Activated CD8-positive, alpha-beta T cell treated with anti-CD3 and anti-CD28 coated beads for 36 hours (primary cell): ENCODE measurements at places on chromosomes 16 and 17. TPM values are rescaled to one million over a fixed set of nuclear protein-coding genes. Genes with fewer than 3 reads are reported as not detected.

- no peak overlapping the region for H3K4me3 ChIP-seq
- no peak for DNase-seq
- H3K27ac ChIP-seq: no peak overlapping the region
- H3K4me1 ChIP-seq: no peaks in the 10 kb centered on the region
- no peaks in the 10 kb centered on the region for H3K36me3 ChIP-seq
These were observed 102.0 kb downstream of the GP2 start for GRCh38 chr16:20225228-20225733.

DNA sequence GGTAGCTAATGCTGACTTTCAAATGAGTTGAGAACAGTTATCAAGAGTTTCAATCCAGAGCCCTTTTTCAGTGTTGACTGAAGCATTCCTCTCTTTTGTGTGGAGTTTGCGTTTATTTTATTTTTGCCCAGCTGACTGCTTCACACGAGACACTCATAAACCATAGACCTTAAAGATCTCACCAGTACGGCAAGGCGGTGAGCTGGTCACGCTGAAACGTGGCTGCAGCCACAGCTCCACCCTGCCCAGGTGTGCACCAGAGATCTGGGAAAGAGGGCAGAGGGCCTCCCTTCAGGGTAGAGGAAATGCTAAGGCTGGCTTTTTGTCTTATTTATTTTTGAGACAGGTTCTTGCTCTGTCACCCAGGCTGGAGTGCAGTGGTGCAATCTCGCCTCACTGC is 112.2 kb downstream of the AATF start:
- peaks cover 13% of the 10 kb centered on the region for H3K36me3 ChIP-seq
- DNase-seq: no peak
- H3K4me3 ChIP-seq: no peak overlapping the region
- H3K27me3 ChIP-seq: no peaks in the 10 kb centered on the region
- H3K27ac ChIP-seq: no peak overlapping the region

GRCh38 chr17:45680360-45680759 is 103.8 kb upstream of the CRHR1 start:
- no peak overlapping the region for H3K4me3 ChIP-seq
- no peak for DNase-seq
- H3K27ac ChIP-seq: no peak overlapping the region
- no peaks in the 10 kb centered on the region for H3K4me1 ChIP-seq

- no peak overlapping the region for H3K4me3 ChIP-seq
- peak; percentile 67 for DNase-seq
- H3K27ac ChIP-seq: no peak overlapping the region
- H3K36me3 ChIP-seq: no peaks in the 10 kb centered on the region
- H3K4me1 ChIP-seq: no peaks in the 10 kb centered on the region
- H3K27me3 ChIP-seq: peaks cover 1% of the 10 kb centered on the region
These were observed 10.7 kb upstream of the ZNF19 start for GRCh38 chr16:71499775-71500364.

The TMEM92 gene
- not detected for total RNA-seq

The CD300H gene
- total RNA-seq: not detected

DNA sequence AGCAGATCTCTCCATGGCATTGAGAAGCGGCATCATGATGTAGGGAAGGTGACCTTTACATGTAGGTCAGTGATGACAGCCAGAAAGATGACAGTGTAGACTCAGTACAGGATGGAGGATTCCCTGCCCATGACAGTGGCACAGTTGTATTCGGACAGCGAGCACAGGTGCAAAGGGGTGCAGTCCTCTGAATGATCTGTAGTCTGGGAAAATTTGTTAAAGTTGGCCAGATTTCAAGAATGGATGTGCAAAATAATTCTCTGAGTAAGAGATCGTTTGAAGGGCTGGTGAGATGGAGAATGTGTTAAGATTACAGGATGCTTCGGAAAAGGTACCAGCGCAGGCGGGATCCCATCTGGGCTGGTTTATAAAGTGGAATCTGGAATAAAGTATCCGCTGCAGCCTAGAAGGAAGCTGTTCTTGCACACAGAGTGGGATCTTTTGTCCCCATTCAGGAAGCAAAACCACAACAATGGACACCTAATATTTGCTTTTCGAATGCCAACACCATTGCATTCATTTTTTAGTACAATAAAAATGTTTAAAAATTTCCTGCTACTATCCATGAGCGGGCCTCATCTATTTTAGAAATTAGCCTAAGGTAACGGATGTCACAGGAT is 101.2 kb downstream of the RPTOR start:
- H3K4me1 ChIP-seq: peaks cover 72% of the 10 kb centered on the region
- no peak overlapping the region for H3K4me3 ChIP-seq
- H3K27ac ChIP-seq: peak overlapping the region; percentile 43
- no peaks in the 10 kb centered on the region for H3K27me3 ChIP-seq
- no peak for DNase-seq
- peaks cover 53% of the 10 kb centered on the region for H3K36me3 ChIP-seq

DNA sequence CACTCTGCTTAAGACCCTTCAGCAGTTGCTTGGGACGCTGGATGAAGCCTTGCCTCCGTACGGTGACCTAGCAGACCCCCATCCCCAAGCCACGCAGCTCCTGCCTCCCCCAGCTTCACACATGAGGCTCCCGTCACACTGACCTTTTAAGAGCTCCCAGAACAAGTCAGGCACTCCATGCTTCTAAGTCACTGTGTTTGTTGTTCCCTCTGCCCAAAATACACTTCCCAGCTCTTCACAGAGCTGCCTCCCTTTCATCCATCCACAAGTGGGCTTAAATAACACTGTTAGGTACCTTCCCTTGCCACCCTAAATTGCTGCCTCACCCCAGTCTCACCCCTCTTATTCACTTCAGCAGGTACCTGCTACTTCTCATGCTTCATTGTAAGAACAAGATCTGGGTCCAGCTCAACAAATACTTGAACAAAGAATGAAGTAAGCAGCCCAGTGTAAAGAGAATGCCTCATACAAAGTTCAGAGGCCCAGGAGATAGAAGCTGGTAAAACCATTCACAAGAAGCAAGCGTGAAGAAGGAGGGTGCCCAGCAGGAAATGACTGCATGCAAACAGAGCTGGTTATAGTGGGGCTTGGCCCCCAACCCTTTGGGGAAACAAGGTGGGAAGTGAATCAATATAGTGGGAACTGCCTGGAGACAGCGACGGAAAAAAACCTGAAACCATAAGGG is 5.8 kb downstream of the ZC3H7A start:
- DNase-seq: no peak
- peak overlapping the region; percentile 1 for H3K4me3 ChIP-seq
- H3K27me3 ChIP-seq: no peaks in the 10 kb centered on the region
- H3K27ac ChIP-seq: peak overlapping the region; percentile 73

DNA sequence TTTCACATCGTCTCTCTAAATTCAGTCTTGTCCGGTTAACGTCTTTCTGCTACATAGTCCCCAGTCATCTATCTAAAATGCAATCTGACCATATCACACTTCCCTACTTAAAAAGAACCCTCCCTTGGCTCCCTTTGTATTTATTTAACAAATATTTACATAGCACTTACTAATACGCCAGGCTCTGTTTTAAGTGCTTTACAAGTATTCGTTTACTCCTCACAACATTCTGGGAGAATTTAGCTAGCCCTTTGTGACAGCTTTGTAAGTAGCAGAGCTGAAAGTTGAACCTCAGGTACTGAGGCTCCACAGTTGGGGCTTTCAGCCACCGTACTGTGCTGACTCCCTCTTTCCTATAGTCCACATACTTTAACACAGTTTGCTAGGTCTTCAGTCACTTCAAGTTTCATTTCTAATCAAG is 9.2 kb downstream of the PAFAH1B1 start:
- H3K27ac ChIP-seq: peak overlapping the region; percentile 50
- peak; percentile 23 for DNase-seq
- no peak overlapping the region for H3K4me3 ChIP-seq

DNA sequence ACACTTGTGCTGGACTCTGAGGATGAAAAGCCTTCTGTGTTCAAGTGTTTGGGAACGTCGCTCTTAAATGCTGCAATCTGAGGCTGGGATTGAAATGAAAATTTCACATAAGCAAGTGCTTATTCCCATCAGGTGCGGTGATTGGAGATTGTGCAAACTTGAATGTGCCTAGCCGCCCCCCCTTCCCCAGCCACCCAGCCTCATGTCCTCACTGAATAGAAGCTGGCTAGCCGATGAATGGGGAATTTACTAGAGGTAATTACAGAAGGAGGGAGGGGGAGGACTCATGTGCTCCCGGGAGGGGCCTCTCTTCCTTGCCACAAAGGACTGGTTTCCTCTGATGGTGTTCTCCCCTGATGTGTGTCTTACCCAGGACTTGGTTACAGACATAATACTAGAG is 544.8 kb upstream of the EEF2KMT start:
- no peaks in the 10 kb centered on the region for H3K4me1 ChIP-seq
- H3K36me3 ChIP-seq: no peaks in the 10 kb centered on the region
- no peak overlapping the region for H3K4me3 ChIP-seq
- no peak for DNase-seq

The KIF2B gene
- not detected for total RNA-seq

GRCh38 chr16:87818533-87819161 is 50.7 kb downstream of the SLC7A5 start:
- no peak overlapping the region for H3K27ac ChIP-seq
- no peak for DNase-seq
- H3K4me1 ChIP-seq: peaks cover 7% of the 10 kb centered on the region
- no peaks in the 10 kb centered on the region for H3K36me3 ChIP-seq
- H3K27me3 ChIP-seq: no peaks in the 10 kb centered on the region

DNA sequence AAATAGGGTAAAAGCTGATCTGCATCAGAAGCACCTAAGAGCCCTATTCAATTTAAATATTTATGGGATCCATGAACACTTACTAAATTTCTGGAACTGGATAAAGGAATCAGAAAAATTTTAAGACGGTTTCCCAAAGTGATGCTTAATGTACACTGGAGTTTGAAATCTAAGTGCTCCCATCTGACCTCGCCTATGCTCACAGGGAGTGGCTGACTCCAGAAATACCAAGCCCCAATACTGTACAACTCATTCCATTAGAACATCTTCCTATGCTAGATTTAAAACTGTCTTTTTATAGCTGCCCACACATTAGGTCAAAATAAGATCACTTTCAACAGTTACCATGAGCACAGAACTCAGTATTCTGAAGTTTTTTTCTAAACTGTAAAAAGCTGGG is 1214.6 kb downstream of the CDH11 start:
- no peaks in the 10 kb centered on the region for H3K27me3 ChIP-seq
- no peak overlapping the region for H3K4me3 ChIP-seq
- no peak for DNase-seq
- no peaks in the 10 kb centered on the region for H3K36me3 ChIP-seq
- H3K4me1 ChIP-seq: no peaks in the 10 kb centered on the region
- H3K27ac ChIP-seq: no peak overlapping the region

DNA sequence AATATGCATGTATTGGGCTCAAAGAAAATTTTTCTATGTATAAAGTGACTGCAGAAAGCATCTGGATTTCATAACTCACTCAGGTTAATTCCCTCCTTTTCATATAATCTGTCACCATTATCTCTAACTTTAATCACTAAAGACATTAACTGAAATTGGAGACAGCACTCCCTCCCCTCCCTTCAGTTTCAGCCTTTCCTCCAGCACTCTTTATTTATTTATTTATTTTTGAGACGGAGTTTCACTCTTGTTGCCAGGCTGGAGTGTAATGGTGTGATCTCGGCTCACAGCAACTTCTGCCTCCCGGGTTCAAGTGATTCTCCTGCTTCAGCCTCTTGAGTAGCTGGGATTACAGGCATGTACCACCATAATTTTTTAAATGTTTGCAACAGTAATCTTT is 43.1 kb downstream of the CDH8 start:
- no peak overlapping the region for H3K27ac ChIP-seq
- no peaks in the 10 kb centered on the region for H3K36me3 ChIP-seq
- no peak overlapping the region for H3K4me3 ChIP-seq

GRCh38 chr16:87924041-87924810 is 12.1 kb downstream of the CA5A start:
- peaks cover 9% of the 10 kb centered on the region for H3K4me1 ChIP-seq
- no peak overlapping the region for H3K27ac ChIP-seq
- H3K27me3 ChIP-seq: peaks cover 3% of the 10 kb centered on the region

- peaks cover 15% of the 10 kb centered on the region for H3K4me1 ChIP-seq
- H3K27ac ChIP-seq: peak overlapping the region; percentile 40
- peak; percentile 47 for DNase-seq
- no peaks in the 10 kb centered on the region for H3K27me3 ChIP-seq
- H3K4me3 ChIP-seq: no peak overlapping the region
These were observed 54.8 kb downstream of the SPECC1 start for GRCh38 chr17:20063665-20064648.

The TNK1 gene
- total RNA-seq: 6.8 TPM

The CA5A gene
- total RNA-seq: not detected

- no peaks in the 10 kb centered on the region for H3K27me3 ChIP-seq
- no peaks in the 10 kb centered on the region for H3K36me3 ChIP-seq
- DNase-seq: no peak
- H3K4me3 ChIP-seq: no peak overlapping the region
- peaks cover 13% of the 10 kb centered on the region for H3K4me1 ChIP-seq
- H3K27ac ChIP-seq: no peak overlapping the region
These were observed 10.5 kb upstream of the RAI1 start for GRCh38 chr17:17670701-17671305.

DNA sequence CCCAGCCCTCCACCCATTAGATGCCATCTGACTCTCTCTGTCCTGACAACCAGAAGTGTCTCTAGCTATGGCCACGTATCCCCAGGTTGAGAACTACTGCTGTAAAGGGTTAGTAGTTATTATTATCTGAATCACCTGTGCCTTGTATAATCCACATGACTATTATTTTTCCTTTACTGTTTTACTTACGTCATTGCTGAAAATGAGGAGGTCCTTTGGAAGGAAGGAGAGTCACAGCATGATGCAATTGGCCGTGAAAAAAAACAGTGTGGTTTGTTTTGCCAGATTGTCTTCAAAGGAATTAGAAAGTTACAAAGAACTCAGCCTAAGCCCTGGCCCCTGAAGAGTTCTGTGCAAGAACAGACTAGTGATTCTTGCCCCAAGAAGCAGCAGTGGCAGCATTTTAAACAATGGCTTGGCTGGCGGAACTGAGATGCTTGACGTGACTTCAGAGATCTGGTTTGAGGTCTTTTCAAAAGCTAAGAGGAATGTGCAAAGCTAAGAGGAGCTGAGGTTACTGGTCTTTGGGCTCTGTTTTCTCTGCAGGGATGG is 413.3 kb upstream of the EEF2KMT start:
- H3K4me1 ChIP-seq: no peaks in the 10 kb centered on the region
- H3K36me3 ChIP-seq: no peaks in the 10 kb centered on the region
- no peak overlapping the region for H3K27ac ChIP-seq
- H3K27me3 ChIP-seq: peaks cover 1% of the 10 kb centered on the region
- no peak for DNase-seq

GRCh38 chr16:74931445-74931844 is 53.5 kb downstream of the WDR59 start:
- H3K27me3 ChIP-seq: no peaks in the 10 kb centered on the region
- no peak overlapping the region for H3K4me3 ChIP-seq
- H3K27ac ChIP-seq: no peak overlapping the region
- no peaks in the 10 kb centered on the region for H3K4me1 ChIP-seq

- no peaks in the 10 kb centered on the region for H3K27me3 ChIP-seq
- H3K27ac ChIP-seq: no peak overlapping the region
- no peaks in the 10 kb centered on the region for H3K4me1 ChIP-seq
- no peak for DNase-seq
These were observed 198.5 kb downstream of the NTN1 start for GRCh38 chr17:9219631-9220397.

DNA sequence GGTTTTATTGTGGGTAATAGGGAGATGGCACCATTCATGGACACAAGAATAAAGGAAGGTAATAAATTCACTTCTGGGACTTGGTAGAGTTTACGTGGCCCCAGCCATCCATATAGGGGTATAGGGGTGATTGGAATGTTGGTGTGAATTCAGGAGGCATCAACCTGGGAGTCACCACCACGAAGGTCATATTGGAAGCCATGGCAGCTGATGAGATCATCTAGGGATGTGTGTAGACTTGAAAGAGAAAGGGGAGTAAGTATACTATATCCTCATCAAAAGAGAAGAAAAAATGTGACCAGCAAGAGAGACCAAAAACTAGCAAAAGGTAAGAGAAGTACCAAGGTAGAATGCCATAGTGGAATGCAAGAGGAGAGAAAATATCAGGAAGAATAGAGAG is 26.6 kb upstream of the GINS3 start:
- no peaks in the 10 kb centered on the region for H3K36me3 ChIP-seq
- H3K4me1 ChIP-seq: no peaks in the 10 kb centered on the region
- no peak for DNase-seq
- H3K4me3 ChIP-seq: no peak overlapping the region
